ENCODE measurements at places on chromosomes 5 and 9.

DNA sequence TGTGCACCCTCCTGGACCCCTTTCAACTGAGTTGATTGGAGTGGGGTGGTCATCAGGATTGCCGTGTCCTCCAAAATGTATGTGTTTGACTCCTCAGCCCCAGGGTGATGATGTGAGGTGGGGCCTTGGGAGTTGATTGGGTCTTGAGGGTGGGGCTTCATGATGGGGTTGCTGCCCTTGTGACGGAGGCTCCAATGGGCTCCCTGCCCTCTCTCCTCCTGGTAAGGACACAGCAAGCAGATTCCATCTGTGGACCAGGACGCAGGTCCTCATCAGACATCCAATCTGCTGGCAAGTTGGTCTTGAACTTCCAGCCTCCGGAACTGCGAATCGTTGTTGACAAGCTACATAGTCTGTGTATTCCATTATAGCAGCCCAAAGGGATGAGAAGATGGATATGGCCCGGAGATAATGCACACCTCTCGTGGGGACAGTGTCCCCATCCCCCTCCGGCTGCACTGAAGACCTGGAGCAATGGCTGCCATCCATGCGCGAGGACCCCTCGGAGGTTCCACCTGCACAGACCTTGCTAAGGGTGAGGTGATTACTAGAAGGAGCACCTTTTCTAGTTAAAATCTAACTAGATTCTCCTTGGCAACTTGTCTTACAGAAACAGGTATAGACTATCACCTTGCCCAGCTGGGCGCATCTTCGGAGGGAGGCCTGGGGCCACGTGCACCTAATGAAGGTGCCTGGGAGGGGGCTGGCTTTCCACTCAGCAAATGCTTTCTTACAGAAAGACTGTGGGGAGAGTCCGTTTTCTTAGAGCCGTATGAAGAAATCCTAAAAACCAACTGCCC lies 75.7 kb upstream of the IRX4 start:
- DNase-seq = no peak

DNA sequence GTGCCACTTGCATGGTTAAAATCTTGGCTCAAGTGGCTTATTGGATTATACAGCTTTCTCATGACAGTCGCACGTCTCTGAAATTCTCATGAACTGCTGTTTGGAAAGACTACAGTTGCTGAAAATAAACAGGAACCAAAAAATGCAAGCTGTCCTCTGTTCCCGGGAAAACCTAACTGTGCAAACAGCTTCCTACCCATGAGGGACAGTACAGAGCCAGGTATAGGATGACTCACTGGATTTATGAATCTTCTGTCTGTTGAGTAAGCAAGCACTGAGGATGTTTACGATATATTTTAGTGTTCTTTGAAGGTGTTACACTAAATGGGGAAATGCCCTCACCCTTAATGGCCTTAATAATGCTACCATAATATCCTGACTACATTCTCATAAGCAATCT lies 380.3 kb upstream of the TNC start:
- DNase-seq = no peak

- DNase-seq = no peak
These were observed 119.5 kb downstream of the MTX3 start for GRCh38 chr5:79871364-79872120.

DNA sequence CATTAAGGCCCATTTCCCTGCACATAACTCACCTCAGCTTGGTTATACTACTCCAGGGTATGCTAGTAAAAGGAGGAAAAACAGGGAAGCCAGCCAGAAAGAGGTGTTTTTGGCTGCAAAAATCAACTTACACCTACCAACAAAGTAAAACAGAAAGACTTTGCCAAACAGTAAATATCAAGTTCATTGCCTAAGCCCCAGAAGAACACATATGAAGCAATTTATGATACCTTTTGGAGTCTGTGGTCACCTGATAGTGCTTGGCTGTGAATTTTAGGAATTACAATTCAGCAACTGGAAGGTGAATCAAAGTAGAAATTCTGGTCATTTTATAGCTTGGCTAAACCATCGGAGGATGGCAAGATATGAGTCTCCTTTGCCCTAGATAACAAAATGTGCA lies 463.7 kb upstream of the CLINT1 start:
- no peak for DNase-seq

DNA sequence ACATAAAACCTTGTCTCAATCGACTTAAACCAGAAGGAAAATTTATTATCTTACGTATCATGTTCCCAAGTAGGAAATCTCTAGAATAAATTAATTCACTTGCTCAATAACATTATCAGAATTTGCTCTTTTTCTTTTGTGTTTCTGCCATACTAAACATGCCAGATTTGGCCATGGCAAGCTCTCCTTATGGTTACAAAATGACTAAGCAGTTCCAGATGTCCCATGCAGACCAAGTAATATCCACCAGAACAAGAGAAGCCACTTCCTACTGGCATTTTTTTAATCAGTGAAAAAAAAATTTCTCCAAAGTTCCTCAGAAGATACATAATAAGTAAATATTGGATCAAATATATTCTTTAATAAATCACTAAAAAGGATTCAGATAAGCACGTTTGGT lies 25.2 kb upstream of the ADAMTS6 start:
- no peak for DNase-seq

GRCh38 chr5:15105799-15106393 lies 234.3 kb upstream of the ANKH start:
- peak; percentile 5 for DNase-seq

GRCh38 chr5:74367934-74368333 lies 272.6 kb downstream of the ENC1 start:
- DNase-seq = no peak

- no peak for DNase-seq
These were observed 221.3 kb upstream of the KLF9 start for GRCh38 chr9:70635790-70636189.

DNA sequence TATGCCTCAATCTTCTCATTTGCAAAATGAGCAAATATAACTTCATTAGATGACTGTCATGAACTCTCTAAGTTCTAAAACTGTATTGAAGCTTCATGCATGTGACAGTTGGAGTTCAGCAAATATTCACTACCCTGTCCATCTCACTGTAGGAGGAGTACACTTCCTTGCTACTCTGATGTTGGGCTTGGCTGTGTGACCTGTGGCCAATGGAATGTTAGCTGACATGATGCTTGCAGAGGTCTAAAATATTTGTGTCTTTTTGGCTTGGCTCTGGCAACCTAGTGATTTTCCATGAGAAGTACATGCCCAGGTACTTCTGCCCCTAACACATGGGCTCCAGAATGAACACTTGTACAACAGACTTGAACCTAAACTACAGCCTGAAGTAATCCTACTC lies 203.1 kb upstream of the ANKH start:
- DNase-seq = no peak

GRCh38 chr9:89002987-89003386 lies 11.7 kb downstream of the S1PR3 start:
- no peak for DNase-seq

GRCh38 chr5:174175716-174176268 lies 130.3 kb downstream of the NSG2 start:
- no peak for DNase-seq

DNA sequence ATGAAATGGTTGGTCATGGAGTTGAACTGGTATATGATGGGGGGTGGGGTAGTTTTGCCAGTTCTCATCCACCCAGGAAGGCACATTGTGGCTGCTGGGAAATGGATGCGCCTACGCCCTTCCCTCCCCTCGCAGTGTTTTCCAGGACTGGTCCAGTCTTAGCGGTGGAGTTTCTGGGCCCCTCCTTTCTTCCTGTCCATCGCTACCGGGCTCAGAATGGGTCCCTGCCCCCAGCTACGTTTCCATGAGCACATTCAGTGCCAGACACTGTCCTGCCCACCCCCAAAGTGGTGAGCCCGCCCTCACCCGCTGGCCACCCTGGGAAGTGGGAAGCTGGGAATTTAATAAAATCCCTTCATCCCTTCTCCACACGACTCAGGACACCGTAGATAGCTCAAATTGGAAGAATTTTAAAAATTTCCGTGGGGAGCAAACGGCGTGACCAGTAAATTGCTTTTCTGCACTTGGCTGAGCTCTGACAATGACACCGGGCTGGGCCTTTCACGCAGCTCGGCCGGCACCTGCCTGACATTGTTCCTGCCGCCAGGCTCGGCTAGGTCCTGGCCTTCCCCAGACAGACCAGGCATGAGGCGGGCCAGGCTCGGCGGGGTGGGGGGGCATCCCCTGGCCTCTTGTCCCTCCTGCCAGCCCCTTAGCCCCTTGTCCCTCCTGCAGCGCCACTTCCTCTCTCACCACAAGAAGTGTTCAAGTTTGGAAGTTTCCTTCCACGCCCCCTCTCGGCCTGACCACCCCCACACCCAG lies 3.6 kb downstream of the FGF18 start:
- no peak for DNase-seq

- peak; percentile 47 for DNase-seq
These were observed 69.2 kb downstream of the SYK start for GRCh38 chr9:90870621-90871326.

DNA sequence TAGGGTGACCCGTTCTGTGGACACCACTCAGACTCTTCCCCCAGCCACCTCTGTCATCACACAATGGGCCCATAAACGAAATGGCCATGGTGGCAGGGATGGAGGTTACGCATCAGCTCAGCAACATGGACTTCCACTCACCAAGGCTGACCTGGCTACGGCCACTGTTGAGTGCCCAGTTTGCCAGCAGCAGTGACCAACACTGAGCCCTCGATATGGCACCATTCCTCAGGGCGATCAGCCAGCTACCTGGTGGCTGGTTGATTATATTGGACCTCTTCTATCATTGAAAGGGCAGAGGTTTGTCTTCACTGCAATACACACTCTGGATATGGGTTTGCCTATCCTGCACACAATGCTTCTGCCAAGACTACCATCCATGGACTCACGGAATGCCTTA lies 21.1 kb downstream of the MTMR12 start:
- no peak for DNase-seq

GRCh38 chr5:55913466-55914413 lies 62.6 kb downstream of the IL31RA start:
- DNase-seq = no peak

DNA sequence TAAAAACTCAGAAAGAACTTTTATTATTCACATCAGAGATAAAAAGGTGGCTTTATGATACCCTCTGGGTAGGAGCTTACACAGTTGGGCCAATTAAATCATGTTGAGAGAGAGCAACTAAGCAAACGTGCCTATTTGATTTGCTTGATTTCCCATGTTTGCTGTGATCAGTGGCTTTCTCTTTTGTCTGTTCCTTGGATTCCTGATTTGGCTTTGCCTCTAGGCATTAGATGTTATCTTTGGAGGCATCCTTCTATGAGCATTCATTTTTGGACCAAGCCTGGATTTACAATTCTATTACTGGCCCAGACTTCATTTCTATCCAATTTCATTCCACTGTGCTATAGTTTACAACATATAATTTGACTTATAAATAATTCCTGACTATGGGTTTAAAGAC lies 35.9 kb downstream of the VCAN start:
- DNase-seq = no peak

- DNase-seq = no peak
These were observed 8.9 kb upstream of the NKD2 start for GRCh38 chr5:999724-1000123.

DNA sequence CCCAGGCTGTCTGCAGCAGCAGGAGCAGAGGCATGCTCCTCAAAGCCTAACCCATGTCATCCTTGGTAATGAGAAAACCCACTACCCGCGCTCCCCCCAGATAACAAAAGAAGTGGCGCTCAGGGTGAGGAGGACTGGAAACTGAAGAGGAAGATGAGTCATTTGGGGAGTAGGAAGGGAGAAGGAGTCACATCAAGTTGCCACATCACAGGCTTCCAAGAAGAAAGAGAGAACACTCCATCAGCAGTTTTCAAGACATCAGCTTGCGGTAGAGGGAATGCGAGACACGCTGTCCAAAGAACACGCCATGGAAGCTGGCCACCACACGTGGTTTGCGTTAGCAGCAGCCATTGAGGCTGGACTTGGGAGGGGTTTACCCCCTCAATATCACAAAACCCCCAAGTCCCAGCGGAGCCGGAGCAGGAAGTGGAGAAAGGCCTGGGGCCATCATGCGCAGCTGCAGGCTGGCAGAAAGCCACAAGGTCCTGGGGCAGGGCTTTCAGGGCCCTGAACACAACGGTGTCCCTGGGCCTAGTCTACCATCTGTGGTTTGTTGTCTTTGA lies 41.5 kb downstream of the SH3PXD2B start:
- peak; percentile 6 for DNase-seq

- DNase-seq = peak; percentile 18
These were observed 29.7 kb downstream of the TEX10 start for GRCh38 chr9:100322954-100323536.

Data from stimulated activated CD4-positive, alpha-beta T cell treated with anti-CD3 and anti-CD28 coated beads, Interleukin-4, amount 100 ng/mL, for 24 hours (primary cell).